A673 (cell line): ENCODE measurements at places on chromosomes 4 and X. TPM values are rescaled to one million over a fixed set of nuclear protein-coding genes. Genes with fewer than 3 reads are reported as not detected.

DNA sequence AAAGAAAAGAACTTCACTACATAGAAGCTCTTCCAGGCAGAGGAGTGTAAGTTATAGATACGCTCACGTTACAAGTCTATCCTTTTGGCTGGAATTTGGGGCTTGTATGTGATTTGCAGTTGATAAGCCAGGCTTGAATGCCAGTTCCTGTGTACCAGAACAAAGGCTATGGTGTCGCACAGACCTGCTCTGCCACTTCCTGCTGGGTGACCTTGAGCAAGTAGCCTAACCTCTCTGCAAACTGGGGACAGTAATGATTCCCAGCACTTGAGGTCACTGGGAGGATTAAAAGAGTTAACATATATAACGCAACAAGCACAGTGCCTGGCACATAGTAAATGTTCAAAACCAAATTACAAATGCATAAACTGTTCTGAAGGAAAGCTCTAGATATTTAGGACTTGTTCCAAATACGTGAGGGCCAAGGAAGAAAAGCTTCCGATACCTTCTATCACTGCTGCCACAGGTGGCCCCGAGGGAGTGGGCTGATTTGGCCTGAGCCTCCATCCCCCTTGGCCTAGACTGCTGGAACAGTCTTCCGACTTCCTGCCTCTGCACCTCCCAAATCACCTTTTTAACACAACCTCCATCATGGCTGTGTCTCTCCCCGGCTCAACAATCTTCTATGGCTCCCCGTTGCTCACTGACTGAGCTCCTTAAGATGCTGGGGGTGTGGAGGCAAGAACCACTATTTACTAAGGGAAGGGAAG, 1.3 kb upstream of the SOWAHD start:
- H3K27me3 ChIP-seq: no peaks in the 10 kb centered on the region
- H3K36me3 ChIP-seq: no peaks in the 10 kb centered on the region
- no peak for DNase-seq
- H3K27ac ChIP-seq: no peak overlapping the region

GRCh38 chrX:39730662-39731329, 367.0 kb downstream of the BCOR start:
- H3K4me1 ChIP-seq: peaks cover 23% of the 10 kb centered on the region
- H3K27ac ChIP-seq: no peak overlapping the region
- H3K36me3 ChIP-seq: no peaks in the 10 kb centered on the region
- peak; percentile 70 for DNase-seq

GRCh38 chrX:119790977-119791436, 423 bp downstream of the RPL39 start:
- H3K27ac ChIP-seq: peak overlapping the region; percentile 90
- H3K27me3 ChIP-seq: no peaks in the 10 kb centered on the region
- no peaks in the 10 kb centered on the region for H3K4me1 ChIP-seq
- DNase-seq: peak; percentile 36
- H3K36me3 ChIP-seq: peaks cover 36% of the 10 kb centered on the region

- H3K27ac ChIP-seq: no peak overlapping the region
- DNase-seq: no peak
- H3K4me3 ChIP-seq: no peak overlapping the region
Observed at GRCh38 chr4:181509073-181509472, 734.1 kb upstream of the TENM3 start.

GRCh38 chr4:178010596-178010995, 568.4 kb upstream of the AGA start:
- no peaks in the 10 kb centered on the region for H3K4me1 ChIP-seq
- H3K27ac ChIP-seq: no peak overlapping the region
- no peaks in the 10 kb centered on the region for H3K27me3 ChIP-seq
- no peak for DNase-seq
- H3K36me3 ChIP-seq: no peaks in the 10 kb centered on the region
- no peak overlapping the region for H3K4me3 ChIP-seq

DNA sequence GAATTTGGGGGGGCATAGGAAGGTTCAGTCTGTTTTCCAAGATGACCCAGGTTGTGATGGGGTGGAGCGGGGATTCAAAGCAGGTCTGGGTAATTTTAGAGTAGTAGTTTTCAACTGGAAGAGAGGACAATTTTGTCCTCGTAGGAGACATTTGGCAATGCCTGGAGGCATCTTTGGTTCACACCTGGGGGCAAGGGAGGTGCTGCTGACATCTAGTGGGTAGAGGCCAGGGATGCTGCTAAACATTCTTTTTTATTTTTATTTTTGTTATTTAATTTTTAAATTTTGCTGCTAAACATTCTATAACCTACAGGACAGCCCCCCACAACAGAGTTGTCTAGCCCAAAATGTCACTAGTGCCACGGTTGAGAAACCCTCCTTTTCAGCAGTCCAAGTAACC, 1.9 kb downstream of the RAB9A start:
- no peak for DNase-seq
- peak overlapping the region; percentile 82 for H3K4me3 ChIP-seq
- H3K27ac ChIP-seq: no peak overlapping the region

Gene SMIM10L2A
- total RNA-seq: 1.8 and 2.3 TPM in 2 replicates

Gene GAR1
- total RNA-seq: 56.0 and 67.6 TPM in 2 replicates

Gene PDE6B
- 10.4 and 12.9 TPM in 2 replicates for total RNA-seq

Gene CXCL1
- total RNA-seq: 0.45 TPM in 1 of 2 replicates, not detected in the other

Gene CNKSR2
- total RNA-seq: 0.96 and 1.5 TPM in 2 replicates

Gene ADH7
- total RNA-seq: not detected in 2 replicates

GRCh38 chr4:143549928-143550327, 36.4 kb downstream of the SMARCA5 start:
- H3K4me1 ChIP-seq: peaks cover 10% of the 10 kb centered on the region
- no peaks in the 10 kb centered on the region for H3K27me3 ChIP-seq
- H3K36me3 ChIP-seq: peaks cover 78% of the 10 kb centered on the region
- H3K4me3 ChIP-seq: no peak overlapping the region
- H3K27ac ChIP-seq: no peak overlapping the region
- peak; percentile 19 for DNase-seq
